T-cell (primary cell): ENCODE measurements at places on chromosomes 16 and 17. TPM values are rescaled to one million over a fixed set of nuclear protein-coding genes. Genes with fewer than 3 reads are reported as not detected.

CHST4 gene
- total RNA-seq: not detected

NHERF2 gene
- 6.8 TPM for total RNA-seq

PERCC1 gene
- 1.6 TPM for total RNA-seq

SSTR5 gene
- not detected for total RNA-seq

LRRC59 gene
- total RNA-seq: 29.6 TPM

RILP gene
- total RNA-seq: 2.9 TPM

ITGAE gene
- 25.2 TPM for total RNA-seq

MGAT5B gene
- total RNA-seq: 0.79 TPM

TANC2 gene
- total RNA-seq: 39.5 TPM

- no peaks in the 10 kb centered on the region for H3K36me3 ChIP-seq
- H3K27me3 ChIP-seq: no peaks in the 10 kb centered on the region
- H3K27ac ChIP-seq: no peak overlapping the region
- no peak overlapping the region for H3K4me3 ChIP-seq
- H3K4me1 ChIP-seq: no peaks in the 10 kb centered on the region
Observed at GRCh38 chr17:72466199-72466598, 345.4 kb downstream of the SOX9 start.

GRCh38 chr17:82808006-82808405 is 31.8 kb downstream of the ZNF750 start:
- H3K4me3 ChIP-seq: no peak overlapping the region
- DNase-seq: no peak

DNA sequence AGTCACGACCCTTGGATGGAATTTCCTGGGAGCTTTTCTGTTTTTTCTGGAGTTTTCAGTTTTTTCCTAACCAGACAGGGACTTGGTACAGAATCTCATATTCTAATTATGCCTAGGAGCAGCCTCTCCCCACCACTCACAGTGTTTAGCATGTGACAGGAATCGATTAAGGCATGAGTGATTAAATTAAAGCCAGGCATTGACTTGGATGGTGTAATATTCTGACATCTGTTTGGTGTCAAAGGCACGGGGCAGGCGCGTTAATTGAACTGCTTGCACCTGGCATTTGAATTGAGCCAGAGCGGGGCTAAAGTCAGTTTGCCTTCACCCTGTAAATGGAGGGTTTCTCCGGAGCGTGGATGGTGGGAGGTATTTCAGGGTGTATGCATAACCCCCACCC is 11.9 kb downstream of the MAPT start:
- DNase-seq: no peak
- no peaks in the 10 kb centered on the region for H3K4me1 ChIP-seq
- H3K27me3 ChIP-seq: peaks cover 47% of the 10 kb centered on the region
- H3K36me3 ChIP-seq: no peaks in the 10 kb centered on the region

DNA sequence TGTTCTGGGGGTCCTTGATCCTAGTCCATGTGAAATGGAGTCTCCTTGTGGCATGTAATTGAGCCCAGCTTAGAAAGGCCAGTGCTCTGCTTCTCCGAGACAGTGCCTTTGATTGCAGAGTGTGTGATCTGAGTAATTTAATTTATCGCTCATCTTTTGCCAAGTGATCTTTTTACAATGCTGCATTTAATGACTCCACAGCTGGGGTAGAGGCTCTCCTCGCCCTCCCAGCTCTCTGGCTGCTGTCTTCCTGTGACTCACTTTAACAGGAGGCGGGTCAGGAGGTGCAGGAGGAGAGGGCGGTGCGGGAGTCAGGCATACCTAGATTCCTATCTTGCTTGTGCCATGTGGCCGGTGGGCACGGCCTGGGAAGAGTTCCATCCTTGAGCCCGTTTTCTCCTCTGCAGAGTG is 113.4 kb upstream of the FOXF1 start:
- no peak overlapping the region for H3K27ac ChIP-seq
- no peaks in the 10 kb centered on the region for H3K36me3 ChIP-seq
- no peak overlapping the region for H3K4me3 ChIP-seq
- H3K27me3 ChIP-seq: peaks cover 6% of the 10 kb centered on the region
- H3K4me1 ChIP-seq: no peaks in the 10 kb centered on the region

GRCh38 chr17:30840771-30841170 is 9.0 kb downstream of the ATAD5 start:
- DNase-seq: no peak
- no peaks in the 10 kb centered on the region for H3K27me3 ChIP-seq
- peaks cover 12% of the 10 kb centered on the region for H3K36me3 ChIP-seq
- no peaks in the 10 kb centered on the region for H3K4me1 ChIP-seq
- H3K4me3 ChIP-seq: no peak overlapping the region
- H3K27ac ChIP-seq: no peak overlapping the region

DNA sequence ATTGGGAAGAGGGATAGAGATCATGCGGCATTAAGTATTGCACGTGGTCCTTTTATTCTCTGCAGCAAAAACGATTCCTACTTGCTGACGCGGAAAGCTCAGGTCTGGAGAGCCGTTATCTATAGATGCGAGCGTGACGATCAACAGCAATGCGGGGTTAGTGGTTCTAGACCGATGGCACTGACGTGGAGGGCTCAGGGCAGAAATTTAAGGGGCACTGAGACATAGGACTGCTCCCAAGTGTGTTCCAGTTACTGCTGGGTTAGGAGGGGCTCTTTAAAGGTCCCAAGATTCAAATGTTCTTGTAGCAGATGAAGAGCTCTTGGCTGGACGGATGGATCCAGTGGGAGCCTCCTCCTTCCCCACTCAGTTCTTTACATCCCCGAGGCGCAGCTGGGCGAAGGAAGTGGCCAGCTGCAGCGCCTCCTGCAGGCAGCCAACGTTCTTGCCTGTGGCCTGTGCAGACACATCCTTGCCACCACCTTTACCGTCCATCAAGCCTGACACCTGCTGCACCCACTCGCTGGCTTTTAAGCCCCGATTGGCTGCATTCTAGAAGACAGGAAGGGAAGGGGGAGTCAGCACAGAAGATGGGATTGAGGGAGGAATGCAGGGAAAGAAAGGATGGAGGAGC is 732 bp upstream of the EXOSC6 start:
- no peaks in the 10 kb centered on the region for H3K27me3 ChIP-seq
- H3K27ac ChIP-seq: peak overlapping the region; percentile 56
- peaks cover 21% of the 10 kb centered on the region for H3K36me3 ChIP-seq
- no peak for DNase-seq

- no peak overlapping the region for H3K4me3 ChIP-seq
- no peaks in the 10 kb centered on the region for H3K4me1 ChIP-seq
- no peaks in the 10 kb centered on the region for H3K27me3 ChIP-seq
Observed at GRCh38 chr17:43961954-43962353, 8.2 kb upstream of the PYY start.

DNA sequence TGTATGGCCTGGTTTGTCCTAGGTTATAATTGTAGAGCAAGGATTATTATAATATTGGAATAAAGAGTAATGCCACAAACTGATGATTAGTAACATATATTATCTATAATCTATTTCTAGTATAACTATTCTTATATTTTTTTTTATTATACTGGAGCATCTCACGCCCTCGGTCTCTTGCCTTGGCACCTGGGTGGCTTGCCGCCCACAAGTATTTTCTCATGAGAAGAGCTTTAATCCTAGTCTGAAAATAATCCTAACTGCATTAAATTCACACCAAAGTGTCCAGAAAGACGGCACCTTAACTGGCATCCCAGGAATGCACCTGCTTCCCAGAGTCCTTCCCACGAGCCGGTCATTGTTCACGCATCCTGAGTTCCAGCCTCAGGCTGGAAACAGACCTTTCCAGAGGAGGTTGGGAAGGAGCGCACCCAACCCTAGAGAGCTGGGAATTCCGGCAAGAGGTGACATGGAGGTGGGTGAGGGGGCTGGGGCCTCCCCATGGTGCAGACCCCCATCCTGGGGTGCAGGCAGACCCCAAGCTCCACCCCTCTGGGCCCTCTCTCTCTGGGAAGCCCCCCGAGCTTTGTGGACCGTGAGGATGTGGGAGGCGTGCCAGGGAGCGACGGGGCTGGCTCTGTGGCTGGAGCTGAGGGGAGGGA is 15.9 kb downstream of the CHMP1A start:
- no peak overlapping the region for H3K4me3 ChIP-seq
- H3K27me3 ChIP-seq: peaks cover 22% of the 10 kb centered on the region
- H3K4me1 ChIP-seq: peaks cover 17% of the 10 kb centered on the region
- peaks cover 5% of the 10 kb centered on the region for H3K36me3 ChIP-seq

DNA sequence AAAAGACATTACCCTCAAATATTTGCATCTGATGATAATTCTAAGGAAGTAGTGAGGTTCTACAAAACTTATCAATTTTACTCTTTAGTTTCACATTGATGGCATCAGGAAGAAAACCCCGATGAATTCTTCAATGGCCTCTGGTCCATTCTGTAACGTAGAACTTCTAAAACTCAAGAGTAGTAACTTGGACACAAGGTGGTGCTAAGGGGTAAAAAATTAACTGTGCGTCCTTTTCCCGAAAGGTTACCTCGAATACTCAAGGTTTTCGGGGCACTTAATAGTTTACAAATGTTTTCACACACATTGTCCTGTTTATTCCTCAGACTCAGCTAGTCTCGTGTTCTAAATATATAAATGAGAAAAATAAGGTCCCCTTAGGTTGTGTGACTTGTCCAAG is 517.3 kb upstream of the ZFHX3 start:
- H3K27me3 ChIP-seq: no peaks in the 10 kb centered on the region
- no peak overlapping the region for H3K4me3 ChIP-seq

GRCh38 chr17:61384692-61385576 is 14.7 kb upstream of the TBX2 start:
- no peak for DNase-seq
- H3K27me3 ChIP-seq: peaks cover 18% of the 10 kb centered on the region
- H3K4me1 ChIP-seq: peaks cover 8% of the 10 kb centered on the region
- H3K36me3 ChIP-seq: no peaks in the 10 kb centered on the region
- no peak overlapping the region for H3K27ac ChIP-seq
- H3K4me3 ChIP-seq: no peak overlapping the region

DNA sequence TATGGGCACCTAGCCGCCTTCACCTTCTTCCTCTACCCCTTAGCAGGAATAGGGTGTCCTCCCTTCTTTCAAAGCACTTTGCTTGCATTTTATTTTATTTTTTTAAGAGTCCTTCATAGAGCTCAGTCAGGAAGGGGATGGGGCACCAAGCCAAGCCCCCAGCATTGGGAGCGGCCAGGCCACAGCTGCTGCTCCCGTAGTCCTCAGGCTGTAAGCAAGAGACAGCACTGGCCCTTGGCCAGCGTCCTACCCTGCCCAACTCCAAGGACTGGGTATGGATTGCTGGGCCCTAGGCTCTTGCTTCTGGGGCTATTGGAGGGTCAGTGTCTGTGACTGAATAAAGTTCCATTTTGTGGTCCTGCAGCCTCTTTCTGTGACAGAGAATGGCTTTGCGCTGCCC is 4.6 kb downstream of the TMUB2 start:
- H3K36me3 ChIP-seq: peaks cover 56% of the 10 kb centered on the region
- H3K4me3 ChIP-seq: no peak overlapping the region
- peaks cover 9% of the 10 kb centered on the region for H3K4me1 ChIP-seq
- no peak for DNase-seq

GRCh38 chr17:74763565-74764387 is 12.4 kb downstream of the NAT9 start:
- no peak overlapping the region for H3K27ac ChIP-seq
- H3K36me3 ChIP-seq: peaks cover 80% of the 10 kb centered on the region
- peaks cover 17% of the 10 kb centered on the region for H3K4me1 ChIP-seq
- no peak overlapping the region for H3K4me3 ChIP-seq
- H3K27me3 ChIP-seq: no peaks in the 10 kb centered on the region

GRCh38 chr16:10964039-10964890 is 19.9 kb downstream of the CLEC16A start:
- no peak overlapping the region for H3K27ac ChIP-seq
- H3K4me1 ChIP-seq: peaks cover 23% of the 10 kb centered on the region
- peaks cover 35% of the 10 kb centered on the region for H3K36me3 ChIP-seq
- DNase-seq: peak; percentile 72

GRCh38 chr16:28845293-28845692 is 855 bp downstream of the TUFM start:
- H3K36me3 ChIP-seq: peaks cover 32% of the 10 kb centered on the region
- H3K27me3 ChIP-seq: no peaks in the 10 kb centered on the region
- peak overlapping the region; percentile 82 for H3K4me3 ChIP-seq
- peaks cover 14% of the 10 kb centered on the region for H3K4me1 ChIP-seq
- no peak for DNase-seq

DNA sequence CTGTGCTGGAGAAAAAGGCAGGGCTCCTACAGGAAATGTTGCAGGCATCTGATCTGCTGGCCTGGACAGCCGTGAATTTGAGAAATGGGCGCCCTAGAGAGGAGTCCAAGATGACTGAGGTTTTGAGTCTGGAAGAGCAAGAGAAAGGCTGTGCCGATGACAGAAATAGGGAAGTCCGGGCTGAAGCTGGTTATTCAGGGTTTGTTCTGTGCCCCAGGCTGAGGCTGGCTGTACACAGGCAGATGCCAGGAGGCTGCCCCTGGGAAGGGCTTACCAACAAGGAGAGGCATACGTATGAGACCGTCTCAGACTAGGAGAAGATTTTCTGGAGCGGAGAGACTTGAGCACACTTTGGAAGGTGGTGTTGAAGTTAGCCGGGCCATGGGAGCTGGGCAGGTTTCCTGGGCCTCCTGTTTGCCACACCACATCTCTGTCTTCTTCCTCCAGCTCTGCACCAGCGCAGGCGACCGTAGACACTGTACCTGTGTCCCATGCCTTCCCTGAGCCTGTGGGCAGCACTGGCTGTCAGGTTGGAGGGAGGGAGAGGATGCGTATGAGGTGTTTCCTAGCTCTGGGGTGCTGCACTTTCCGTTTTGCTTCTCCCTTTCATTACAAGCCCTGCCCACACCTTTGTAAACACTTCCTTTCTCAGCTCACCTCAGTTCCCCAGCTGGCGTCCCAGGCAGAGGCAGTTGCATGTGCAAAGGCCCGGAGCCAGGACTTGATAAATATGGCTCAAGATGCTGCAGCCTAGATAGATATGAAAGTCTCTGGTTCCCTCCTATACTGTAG is 80.8 kb downstream of the SPECC1 start:
- DNase-seq: no peak
- H3K36me3 ChIP-seq: no peaks in the 10 kb centered on the region
- no peak overlapping the region for H3K27ac ChIP-seq

GRCh38 chr16:88793251-88793954 is 8.4 kb upstream of the PIEZO1 start:
- H3K27ac ChIP-seq: peak overlapping the region; percentile 68
- H3K4me1 ChIP-seq: peaks cover 46% of the 10 kb centered on the region
- DNase-seq: no peak
- H3K36me3 ChIP-seq: no peaks in the 10 kb centered on the region

GRCh38 chr17:57471868-57472368 is 215.6 kb downstream of the MSI2 start:
- no peak overlapping the region for H3K4me3 ChIP-seq
- no peaks in the 10 kb centered on the region for H3K27me3 ChIP-seq
- H3K4me1 ChIP-seq: no peaks in the 10 kb centered on the region
- H3K27ac ChIP-seq: no peak overlapping the region
- H3K36me3 ChIP-seq: no peaks in the 10 kb centered on the region

GRCh38 chr17:49914096-49914490 is 54.9 kb upstream of the DLX4 start:
- no peak for DNase-seq
- H3K4me1 ChIP-seq: peaks cover 10% of the 10 kb centered on the region
- H3K4me3 ChIP-seq: no peak overlapping the region
- peaks cover 77% of the 10 kb centered on the region for H3K27me3 ChIP-seq
- H3K27ac ChIP-seq: no peak overlapping the region

GRCh38 chr16:30658731-30659506 is 688 bp downstream of the FBRS start:
- DNase-seq: no peak
- peaks cover 60% of the 10 kb centered on the region for H3K4me1 ChIP-seq
- H3K27ac ChIP-seq: peak overlapping the region; percentile 99
- H3K4me3 ChIP-seq: peak overlapping the region; percentile 97
- no peaks in the 10 kb centered on the region for H3K27me3 ChIP-seq
- peaks cover 62% of the 10 kb centered on the region for H3K36me3 ChIP-seq
